HFFc6 (cell line): ENCODE measurements at places on chromosomes 2 and 18. TPM values are rescaled to one million over a fixed set of nuclear protein-coding genes. Genes with fewer than 3 reads are reported as not detected.

- no peak for DNase-seq
Measured at GRCh38 chr18:76315722-76316230, 179.3 kb downstream of the ZNF516 start.

GRCh38 chr2:224085246-224085645 is 46.2 kb upstream of the SERPINE2 start:
- DNase-seq, result peak; percentile 71

- DNase-seq, result peak; percentile 33
Measured at GRCh38 chr2:191499874-191500565, 177.9 kb upstream of the NABP1 start.

BBS5 gene
- 5.9 to 7.0 TPM (median 6.1 TPM) in 3 replicates for total RNA-seq

DNA sequence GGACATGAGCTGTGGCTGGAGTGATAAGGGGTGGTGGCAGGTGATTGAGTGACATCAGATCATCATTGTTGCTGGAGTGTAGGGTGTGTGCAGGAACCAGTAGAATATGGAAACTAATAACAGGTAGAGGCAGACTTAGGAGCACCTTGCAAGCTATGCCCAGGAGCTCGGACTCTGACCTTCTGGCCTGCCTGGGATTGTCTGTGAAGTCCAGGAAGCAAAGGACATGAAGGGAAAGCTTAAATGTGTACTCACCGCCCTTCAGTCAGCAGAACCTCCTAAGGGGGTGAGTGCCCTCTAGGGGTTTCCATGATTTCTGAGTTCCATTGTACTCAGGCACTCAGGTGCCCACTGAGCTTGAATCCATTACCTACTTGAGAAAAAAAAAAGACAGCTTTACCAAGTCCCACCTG is 104.2 kb downstream of the CRIM1 start:
- DNase-seq, result no peak

GRCh38 chr2:43269074-43269572 is 42.7 kb upstream of the ZFP36L2 start:
- peak; percentile 97 for DNase-seq

GRCh38 chr2:7269106-7269643 is 352.0 kb downstream of the RNF144A start:
- no peak for DNase-seq

GRCh38 chr2:164457271-164457670 is 164.0 kb downstream of the GRB14 start:
- DNase-seq, result no peak

ASB18 gene
- not detected in 3 replicates for total RNA-seq

DNA sequence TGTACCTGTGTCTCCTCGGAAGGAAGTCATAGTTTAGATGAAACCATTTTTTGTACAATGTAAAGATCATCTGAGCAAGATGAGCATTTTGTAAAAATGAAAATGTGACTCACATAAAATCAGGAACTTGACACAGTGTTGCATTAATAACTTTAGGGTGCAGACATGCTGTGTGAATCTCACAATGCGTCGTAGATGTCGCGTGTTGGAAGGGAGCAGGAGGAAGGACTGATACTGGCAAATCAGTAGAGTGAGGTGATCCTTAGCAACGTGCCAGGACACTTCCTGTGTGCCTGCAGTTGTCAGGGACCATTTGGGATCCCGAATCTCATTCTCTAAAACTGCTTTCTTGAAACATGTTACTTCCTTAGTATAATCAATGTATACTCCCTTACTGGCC is 103.1 kb downstream of the SH3BP4 start:
- no peak for DNase-seq

- DNase-seq, result no peak
Measured at GRCh38 chr2:167297292-167297691, 409.0 kb downstream of the XIRP2 start.

- DNase-seq, result no peak
Measured at GRCh38 chr2:236809716-236810115, 240.1 kb downstream of the ACKR3 start.

DAW1 gene
- not detected in 2 replicates for total RNA-seq

C2orf80 gene
- total RNA-seq, result not detected in 3 replicates

CPLX4 gene
- total RNA-seq, result not detected in 3 replicates

ZSWIM2 gene
- not detected in 2 replicates for total RNA-seq

CYS1 gene
- 0.24 to 1.7 TPM (median 0.60 TPM) in 3 replicates for total RNA-seq
